Activated CD4-positive, alpha-beta memory T cell treated with anti-CD3 and anti-CD28 coated beads for 36 hours (primary cell): ENCODE measurements at places on chromosomes 16 and 17.

- no peak for DNase-seq
These were observed 13.2 kb downstream of the USP6 start for GRCh38 chr17:5128905-5129535.

DNA sequence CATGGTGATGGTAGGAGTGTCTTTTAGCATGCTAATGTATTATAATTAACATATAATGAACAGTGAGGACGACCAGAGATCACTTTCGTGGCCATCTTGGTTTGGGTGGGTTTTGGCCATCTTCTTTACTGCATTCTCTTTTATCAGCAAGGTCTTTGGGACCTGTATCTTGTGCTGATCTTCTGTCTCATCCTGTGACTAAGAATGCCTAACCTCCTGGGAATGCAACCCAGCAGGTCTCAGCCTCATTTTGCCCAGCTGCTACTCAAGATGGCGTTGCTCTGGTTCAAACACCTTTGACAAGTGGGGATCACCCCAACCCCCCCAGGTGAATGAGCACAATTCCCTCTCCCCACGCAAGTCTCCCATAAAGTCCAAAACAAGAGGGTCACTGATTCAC is 49.3 kb upstream of the ETV4 start:
- no peak for DNase-seq

DNA sequence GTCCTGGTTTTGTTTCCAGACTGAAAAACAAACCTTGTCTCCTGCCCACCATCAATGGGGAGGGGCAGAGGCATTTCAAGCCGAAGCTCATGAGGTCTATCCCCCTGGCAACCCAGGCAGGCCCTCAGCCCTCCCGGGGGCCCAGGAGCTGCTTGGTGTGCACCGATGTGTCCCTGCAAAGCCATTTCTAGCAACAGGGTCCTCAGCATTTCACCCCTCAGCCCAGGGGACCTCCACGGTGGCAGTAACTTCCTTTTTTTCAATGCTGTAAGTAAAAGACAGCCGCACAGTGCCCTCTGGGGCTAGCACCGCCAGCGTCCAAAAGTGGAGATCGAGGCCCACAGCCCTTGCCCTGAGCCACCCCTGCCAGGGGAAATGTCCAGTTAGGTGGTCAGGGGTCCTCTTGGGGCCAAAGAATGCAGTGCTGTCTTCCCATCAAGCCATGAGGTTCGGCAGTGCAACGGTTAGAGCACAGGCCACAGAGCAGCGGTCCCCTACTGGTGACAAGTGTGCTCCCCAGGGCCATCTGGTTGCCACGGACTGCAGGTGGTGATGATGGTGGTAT is 79.9 kb downstream of the LITAF start:
- no peak for DNase-seq

DNA sequence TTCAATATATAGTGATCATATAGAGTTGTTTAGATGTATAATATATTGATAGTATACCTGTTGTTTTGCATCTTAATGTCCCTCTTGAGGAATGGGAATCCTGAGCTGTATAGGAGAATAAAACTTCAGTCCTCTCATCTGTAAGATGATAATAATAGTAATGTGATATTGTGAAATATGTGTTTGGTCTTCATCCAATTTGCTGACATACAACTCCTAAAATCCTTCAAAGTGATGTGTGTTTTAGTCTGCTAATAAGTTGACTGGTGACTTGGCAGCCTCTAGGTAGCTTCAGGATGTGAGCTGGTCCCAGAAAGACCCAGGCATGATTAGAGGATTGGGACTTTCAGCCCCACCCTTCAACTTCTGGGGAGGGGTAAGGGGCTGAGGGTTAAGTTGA is 22.8 kb upstream of the NFAT5 start:
- DNase-seq, result no peak

GRCh38 chr17:56913353-56913866 is 439 bp downstream of the TRIM25 start:
- no peak for DNase-seq

DNA sequence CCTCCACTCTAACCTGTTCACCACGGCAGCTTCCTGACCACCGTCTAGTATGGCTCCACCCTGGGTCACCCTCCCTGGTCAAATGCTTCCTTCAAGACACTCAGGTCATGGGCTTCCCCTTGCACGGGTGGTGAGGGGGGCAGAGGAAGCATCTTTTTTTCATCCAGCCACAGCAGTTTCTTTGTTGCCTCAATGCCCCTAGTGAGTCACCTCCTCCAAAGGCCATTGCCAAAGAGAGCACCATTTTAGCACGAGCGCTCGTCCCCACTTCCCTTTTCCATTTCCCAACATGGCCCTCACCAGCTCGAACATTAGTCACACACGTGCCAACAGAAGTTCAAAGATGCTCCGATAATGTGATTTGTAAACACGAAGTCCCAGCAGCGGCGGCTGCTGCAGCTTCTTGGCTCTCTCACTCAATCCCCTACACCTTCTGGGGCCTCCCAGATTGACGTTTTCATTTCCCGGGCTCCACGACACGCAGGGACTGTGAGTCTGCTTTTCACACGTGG is 134.6 kb downstream of the GAS7 start:
- DNase-seq, result peak; percentile 9
